ENCODE measurements at places on chromosomes 2 and 18.
A peak's percentile ranks its signal among the peaks of the same experiment; 100 is the strongest.

GRCh38 chr2:180124273-180125139 lies 117.4 kb upstream of the CWC22 start:
- no peak for DNase-seq

- no peak for DNase-seq
These were observed 14.1 kb upstream of the CHRNA1 start for GRCh38 chr2:174778085-174778981.

- no peak for DNase-seq
These were observed 149.0 kb downstream of the IKZF2 start for GRCh38 chr2:213002383-213002782.

DNA sequence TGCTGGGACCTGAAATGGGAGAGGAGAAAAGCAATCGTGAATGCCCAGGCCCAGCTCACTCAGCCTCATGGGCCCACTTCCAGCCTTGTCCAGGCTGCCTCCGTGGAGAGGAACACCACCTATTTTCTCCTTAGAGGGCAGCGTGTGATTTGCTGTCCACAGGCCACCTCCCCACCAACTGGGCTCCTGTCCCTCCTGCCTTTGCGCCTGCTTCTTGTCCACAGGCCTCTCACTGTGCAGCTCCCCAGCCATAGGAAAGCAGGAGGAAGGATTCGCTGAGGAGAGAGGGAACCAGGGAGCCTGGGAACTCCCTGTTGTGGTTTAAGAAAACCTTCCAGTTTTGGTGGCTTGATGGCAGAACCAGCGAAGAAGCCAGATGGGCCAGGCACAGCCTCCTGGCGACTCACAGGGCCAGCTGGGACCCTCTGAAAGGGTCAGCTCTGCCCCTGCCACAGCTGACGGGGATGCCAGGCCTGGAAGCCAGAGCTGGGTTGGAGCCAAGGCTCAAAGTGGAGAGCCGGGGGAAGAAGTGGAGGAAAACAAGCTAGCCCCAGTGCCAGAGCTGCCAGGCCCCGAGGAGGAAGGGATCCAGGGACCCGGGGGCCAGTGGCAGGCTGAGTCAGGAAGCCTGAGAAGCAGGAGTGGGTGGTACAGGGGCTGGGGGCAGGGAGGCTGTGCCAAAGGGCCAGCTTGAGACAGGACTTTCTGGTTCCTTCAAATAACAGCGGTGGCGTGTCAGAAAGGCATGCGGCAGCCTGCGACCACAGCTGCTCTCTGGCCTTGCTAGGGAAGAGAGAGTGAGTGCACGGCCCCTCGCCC lies 9.9 kb downstream of the TMBIM1 start:
- peak; percentile 41 for DNase-seq

DNA sequence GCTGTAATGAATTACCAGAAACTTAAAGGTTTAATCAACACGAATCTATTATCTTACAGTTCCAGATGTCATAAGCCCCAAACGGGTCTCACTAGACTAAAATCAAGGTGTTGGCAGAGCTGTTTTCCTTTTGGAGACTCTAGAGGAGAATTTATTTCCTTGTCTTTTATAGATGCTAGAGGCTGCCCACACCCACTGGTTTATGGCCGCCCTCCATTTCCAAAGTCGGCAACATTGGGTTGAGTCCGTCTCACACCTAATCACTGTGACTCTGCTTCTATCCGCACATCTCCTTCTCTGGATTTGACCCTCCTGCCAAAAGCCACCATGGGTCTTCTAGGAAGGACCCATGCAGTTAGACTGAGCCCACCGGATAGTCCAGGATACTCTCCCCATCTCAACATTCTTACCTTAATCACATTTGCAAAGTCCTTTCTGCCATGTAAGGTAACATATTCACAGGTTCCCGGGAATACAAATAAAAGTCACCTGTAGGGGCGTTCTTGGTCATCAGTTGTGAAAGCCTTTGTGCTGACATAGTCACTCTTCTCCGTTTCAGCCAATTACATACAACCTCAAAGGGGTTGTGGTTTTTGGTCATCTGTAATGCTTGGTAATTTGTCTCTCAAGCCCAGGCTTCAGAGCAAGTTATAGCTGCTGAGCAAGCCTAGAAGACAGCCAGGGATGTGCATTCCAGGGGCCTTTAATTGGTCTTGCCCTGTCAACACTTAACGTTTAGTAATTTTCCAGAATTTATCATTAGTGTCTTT lies 179.4 kb downstream of the ANTXR1 start:
- no peak for DNase-seq

DNA sequence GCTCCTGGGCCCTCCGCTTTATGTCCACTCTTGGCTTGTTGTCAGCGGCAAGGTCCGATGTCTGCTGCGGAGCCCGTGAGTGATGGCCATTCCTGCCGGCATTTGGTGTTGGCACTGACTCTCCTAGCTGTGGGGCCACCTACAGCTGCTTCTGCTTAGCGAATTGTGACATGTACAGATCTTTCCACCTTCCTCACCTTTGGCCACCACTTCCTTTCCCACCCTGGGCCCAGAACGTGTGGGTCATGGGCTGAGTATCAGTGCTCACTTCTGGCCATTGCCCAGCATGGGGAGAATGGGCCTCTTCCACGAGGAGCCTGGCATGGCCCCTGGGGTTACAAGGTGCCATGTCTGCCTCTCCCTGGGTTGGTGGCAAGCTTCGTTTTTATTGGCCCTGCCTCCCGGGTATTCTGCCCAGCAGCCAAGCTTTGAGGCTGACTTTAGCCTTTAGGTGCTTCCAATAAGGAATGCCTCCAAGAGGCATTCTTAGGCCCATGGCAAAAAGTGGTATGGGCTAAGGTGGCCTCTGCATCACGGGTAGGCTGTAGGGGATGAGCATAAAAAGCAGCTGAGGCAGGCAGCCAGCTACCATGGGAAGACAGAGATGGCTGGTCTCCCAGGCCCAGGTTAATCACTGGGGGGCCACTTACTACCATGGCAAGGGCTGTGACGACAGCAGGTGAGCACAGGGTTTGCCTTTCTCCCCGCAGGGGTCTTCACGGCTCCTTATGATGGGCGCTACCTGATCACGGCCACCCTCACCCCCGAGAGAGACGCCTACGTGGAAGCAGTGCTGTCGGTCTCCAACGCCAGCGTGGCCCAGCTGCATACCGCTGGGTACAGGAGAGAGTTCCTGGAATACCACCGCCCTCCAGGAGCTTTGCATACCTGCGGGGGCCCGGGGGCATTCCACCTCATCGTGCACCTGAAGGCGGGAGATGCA lies 65.8 kb downstream of the EMILIN2 start:
- DNase-seq, result no peak

DNA sequence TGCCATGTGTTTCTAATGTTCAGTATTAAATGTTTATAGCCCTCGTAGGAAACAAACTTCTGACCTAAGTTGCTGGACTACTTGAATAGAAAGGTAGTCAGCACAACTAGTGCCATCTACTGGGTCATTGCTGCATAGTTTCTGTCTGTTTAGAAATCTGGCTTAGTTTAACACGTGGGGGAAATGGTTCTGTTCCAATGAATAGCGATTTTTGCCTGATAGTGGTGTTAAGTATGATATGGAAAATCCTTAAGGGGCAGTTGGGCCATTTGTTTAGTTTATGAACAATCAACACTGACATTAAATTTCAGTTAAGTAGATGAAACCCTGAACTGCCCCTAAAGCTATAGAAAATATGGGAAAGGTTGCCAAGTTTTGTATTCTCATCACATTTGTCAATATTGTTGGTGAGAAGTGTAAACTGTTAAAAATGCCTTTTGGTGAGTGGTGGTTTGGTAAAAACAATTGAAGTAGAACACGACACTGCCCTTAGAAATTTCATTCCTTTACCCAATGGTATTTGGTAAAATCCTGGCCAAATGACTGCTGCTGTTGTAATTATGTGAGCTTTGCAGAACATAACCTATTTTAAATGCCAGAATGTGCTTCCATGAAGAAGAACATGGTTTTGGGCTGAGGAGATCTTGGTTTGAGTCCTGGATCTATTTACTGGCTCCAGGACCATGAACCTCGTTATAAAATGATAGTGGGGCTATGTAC lies 13.2 kb downstream of the NABP1 start:
- no peak for DNase-seq

DNA sequence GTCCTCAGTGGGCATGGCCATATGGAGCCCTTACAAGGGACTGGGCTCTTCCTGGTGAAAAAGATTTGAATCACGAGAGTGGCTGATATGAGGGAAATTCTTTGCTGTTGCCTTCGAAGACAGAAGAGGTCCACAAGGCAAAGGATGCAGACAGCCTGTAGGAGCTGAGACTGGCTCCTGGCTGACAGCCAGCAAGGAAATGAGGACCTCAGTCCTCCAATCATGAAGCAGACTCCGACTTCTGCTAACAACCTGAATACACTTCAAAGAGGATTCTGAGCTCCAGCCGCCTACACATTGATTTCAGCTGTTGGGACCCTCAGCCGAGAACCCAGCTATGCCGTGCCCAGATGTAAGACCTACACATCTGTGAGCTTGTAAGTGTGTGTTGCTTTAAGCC lies 3.0 kb upstream of the ST8SIA5 start:
- no peak for DNase-seq

DNA sequence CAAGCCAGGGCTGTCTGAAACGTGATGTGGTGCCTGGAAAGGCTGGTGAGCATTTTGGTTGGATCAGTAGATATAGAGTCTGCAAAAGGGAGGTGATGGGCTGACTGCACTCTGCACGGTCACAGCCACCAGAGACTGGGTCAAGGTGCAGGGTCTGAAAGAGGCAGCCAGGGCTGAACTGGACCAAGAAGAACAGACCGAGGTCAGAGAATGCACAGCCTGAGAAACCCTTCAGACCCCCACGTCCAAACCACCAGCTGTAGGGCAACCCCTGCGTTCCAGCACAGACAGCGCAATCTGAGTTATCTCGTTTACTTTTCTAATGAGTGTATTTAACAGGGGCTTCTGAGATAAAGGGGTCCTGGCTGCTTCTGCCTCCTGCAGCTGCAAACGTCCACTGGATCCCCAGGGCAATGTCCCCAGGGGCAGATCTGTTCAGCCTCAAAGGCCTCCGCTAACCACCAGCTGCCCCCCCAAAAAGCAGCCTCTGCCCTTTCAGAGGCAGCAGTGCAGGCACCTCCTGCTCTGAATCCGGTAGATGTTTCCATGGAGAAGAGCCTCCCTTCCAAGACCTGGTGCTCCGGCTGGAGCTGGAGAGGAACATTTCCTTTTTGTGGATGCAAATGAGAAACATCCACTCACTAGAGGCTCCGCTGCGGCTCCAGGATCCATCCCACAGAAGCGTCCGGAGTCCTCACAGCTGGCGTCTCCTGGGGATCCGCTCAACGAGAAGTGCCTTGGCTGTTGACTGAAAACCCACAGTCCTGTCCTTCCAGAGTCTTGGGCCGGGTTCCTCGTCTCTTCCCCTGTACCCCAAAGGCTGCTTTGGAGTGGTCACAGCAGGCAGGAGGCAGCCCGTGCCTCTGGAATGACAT lies 970 bp upstream of the KCNG2 start:
- no peak for DNase-seq

GRCh38 chr2:173903601-173904394 lies 61.4 kb downstream of the SP3 start:
- no peak for DNase-seq

GRCh38 chr2:69969126-69969983 lies 7.9 kb upstream of the ASPRV1 start:
- DNase-seq, result no peak

DNA sequence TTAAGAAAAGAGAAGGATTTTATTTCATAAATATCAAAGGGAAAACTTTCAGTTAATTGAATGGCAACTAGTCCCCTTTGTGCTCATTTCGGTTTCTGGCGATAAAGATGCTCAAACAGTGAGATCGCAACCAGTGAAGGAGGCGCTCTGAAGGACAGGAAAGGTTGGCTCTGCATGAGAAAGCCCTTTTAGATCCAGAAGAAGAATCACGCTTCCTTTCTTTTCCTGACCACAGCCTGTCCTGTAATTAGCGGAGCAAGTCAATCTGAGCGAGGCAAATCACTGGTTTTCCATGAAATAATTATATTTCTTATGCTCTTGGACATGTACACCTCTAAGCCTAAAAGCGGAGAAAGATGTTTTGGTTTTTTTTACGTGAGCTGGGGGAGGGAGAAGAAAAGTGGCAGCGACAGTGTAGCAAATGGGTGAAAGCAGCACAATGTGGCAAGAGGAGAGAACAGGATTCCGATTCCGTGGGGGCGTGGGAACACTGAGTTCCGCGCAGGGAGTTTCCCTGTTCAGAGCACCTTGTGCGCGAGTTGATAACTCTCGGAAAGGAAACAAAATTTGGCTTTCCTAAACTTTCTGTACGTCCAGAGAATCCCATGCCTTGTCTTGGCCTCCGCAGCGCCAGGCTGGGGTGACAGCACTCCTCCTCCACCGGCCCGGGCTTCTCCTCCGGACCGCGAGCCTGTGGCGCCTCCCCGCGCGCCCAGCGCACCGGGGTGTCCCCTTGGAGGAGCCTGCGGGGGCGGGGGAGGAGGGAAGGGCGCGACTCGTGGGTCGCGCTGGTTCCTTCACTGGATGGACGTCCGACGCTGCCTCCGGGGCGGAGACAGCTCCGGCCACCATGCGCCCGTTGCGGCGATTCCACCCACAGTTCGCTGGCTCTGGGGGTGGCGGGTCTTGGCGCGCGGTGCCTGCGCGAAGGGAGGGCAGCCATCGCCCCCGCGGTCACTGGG lies 620 bp upstream of the SLC9A2 start:
- no peak for DNase-seq

GRCh38 chr2:48510329-48510728 lies 19.6 kb upstream of the STON1 start:
- no peak for DNase-seq

GRCh38 chr2:164061129-164061746 lies 325.4 kb upstream of the FIGN start:
- DNase-seq, result no peak

- no peak for DNase-seq
These were observed 56.3 kb downstream of the SLC16A14 start for GRCh38 chr2:230012267-230012884.

- DNase-seq, result no peak
These were observed 11.5 kb downstream of the NTSR2 start for GRCh38 chr2:11658208-11659114.

GRCh38 chr2:29215739-29216608 lies 100.8 kb downstream of the CLIP4 start:
- no peak for DNase-seq

- DNase-seq, result no peak
These were observed 121.0 kb upstream of the SLC39A10 start for GRCh38 chr2:195535911-195536522.

DNA sequence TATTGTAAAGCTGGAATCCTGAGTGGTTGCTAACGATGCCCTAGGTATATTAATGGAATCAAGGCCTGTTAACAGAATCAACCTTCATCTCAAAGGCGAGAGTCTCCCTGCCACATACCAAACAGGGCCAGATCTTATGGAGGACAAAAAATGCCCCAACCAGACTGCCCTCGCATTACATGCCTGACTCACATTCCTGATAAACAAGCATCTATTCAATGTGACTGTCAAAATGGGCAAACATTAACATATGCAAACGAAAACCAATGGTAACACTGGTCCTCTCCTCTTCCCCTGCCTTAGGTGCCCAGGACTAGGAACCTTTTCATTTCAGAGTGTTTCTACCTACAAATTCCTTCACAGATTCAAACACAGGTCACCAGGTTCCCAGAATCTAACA lies 83.4 kb downstream of the COL6A3 start:
- no peak for DNase-seq

DNA sequence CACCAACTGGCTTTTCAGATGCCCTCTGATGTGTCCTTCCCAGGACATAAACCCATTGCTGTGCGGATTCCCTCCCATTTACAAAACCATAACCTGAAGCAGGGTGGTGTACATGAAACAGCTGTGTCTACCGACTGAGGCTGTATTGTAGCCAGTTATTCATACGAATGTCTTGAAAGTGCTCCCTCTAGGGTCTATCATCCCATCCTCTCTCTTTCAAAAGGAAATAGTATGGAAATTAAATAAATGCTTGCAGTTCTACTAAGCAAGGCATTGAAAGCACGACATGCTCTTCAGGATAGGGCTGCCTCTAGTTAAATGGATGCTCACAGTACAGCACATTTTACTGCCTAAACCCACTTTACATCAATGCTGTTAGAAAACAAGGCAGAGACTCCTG lies 112.2 kb upstream of the PXDN start:
- DNase-seq, result no peak

All from occipital lobe (tissue), 3 donors.